ENCODE measurements at places on chromosomes 1 and 21.

- DNase-seq = peak; percentile 17
These were observed 6.8 kb downstream of the MIER1 start for GRCh38 chr1:66931590-66931989.

DNA sequence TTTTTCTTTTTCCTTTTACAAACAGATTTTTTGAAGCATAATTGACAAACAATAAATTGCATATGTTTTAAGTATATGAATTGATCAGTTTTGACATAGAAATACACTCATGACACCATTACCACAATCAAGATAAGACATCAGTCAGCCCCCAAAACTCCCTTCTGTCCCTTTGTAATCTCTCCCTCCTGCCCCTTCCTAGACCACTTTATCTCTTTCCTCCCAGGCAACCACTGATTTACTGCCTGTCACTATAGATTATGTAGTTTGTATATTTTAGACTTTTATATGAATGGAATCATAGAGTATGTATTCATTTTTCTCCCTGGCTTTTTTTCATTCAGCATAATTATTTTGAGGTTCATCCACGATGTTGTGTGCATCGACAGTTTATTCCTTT lies 6.9 kb upstream of the SYT14 start:
- no peak for DNase-seq

DNA sequence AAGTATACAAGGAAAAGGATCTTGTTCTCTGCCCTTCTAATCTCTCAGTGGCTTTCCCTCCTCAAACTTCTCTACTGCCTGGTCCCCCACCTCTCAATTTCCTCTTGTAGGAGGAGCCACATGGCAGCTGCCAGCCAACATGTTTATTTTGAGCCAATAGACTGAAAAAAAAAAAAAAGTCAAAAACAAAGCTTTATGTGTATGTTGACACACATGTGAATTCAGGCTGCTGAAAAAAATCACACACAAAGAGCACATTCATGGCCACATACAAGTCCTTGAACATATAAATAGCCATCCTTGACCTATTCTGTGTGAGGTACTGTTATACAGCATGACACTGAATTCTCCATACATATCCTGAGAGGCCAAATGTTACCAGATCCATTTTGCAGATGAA lies 3.7 kb downstream of the PTPN14 start:
- DNase-seq = no peak

GRCh38 chr1:170149241-170149640 lies 3.5 kb downstream of the NTMT2 start:
- no peak for DNase-seq

DNA sequence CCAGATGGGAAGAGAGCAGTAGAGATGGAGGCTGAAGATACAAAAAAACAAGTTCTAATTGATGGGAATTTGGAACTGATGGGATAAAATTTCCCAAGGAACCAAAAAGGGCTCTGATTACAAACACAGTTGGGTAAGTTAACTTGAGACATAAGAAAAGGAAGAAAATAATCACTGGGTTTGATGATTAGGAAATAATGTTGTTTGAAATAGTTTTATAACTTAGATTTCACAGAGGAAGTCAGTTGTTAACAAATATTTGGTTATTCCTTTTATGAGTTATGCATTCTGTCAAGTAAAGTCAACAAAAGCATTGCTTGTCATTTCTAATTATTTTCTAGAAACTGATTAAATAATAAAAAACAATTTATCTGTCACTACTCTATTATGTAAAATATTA lies 20.4 kb upstream of the SUCO start:
- no peak for DNase-seq

DNA sequence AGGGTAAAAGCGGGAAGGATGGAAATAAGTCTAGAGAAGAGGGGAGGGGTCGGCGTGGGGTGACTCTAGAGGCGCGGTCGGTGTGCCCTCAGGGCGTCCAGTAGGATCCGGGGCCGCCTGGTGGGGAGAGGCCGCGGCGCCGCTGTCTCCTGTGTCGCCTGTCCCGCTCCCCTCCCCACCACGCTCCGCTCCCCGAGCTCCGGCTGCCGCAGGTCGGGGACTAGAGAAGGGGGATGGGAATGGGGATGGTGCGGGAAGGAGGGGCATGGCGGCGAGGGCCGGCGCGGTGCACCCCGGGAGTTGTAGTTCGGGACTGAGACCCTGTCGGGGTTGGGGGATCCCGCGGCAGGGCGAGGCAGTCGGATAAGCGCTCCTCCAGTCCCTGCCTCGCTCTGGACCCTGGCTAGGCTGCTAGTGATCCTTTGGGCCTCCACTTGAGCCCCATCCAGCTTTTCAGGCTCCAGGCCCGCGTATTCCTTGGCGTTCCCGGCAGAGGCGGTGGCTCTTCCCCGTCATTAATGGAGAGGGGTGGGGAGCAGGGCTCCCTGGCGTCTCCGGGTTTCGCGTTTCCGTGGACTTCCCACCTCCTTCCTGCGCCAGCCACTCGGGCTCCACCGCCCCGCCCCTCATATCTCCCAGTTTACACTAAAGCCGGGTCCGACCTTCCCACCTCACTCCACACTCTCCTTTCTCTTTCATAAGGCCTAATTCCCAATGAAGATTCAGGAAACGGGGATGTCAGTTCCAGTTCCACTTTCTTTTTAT lies at the start of gene ENTREP3:
TSS of gene ENTREP3 (minus strand) at position 241 of the 765 bp plus-strand sequence. CDS start 606 bp downstream, outside the sequence.
- DNase-seq = peak; percentile 64

DNA sequence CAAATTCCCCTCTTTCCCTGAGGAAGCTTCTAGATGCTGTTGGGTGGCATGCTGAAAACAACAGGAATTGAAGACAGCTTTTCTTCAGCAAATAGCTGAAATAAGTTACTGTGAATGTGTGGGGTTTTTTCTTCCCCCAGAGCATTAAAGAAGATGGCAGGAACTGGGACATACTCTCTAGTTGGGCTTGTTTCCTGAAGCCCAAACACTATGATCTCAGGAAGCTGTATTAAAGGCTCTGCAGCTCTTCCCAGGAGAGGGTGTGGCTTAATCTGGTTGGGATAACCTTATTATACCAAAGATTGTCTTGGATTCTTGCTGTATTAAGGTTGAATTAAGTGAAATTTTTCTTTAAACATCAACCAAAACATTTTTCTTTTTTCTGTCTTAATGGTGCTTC lies 64.9 kb upstream of the LMO4 start:
- no peak for DNase-seq

DNA sequence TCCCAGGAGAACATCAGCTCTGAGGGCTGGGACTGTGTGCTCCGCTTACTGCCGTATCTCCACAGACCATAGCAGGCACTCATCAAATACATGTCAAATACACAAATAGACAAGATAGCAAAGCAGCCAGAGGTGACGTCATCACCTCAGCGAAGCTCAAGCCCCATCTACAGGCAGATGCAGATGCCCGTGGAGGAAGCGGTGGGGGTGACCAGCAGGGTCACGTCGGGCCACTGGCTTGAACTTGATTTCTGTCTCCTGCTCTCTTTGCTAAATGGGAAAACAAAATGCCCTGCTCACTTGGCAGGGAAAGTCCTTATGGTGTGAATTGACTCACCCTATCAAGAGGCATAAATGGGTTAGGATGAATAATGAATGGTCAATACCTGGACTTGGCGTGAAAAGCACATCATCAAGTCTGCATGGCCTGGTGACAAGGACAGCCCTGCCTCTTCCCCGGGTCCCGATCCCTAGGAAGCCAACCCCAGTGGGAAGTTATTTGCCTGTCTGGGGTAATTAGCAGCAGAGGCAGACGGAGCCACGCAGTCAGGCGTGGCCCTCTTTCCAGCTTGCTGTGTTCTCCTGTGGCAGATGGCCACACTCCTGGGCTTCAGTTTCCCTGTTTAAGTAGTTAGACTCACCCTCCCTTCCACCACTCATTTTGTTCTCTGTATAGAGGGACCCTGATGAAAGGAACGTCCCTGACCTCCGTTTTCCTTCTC lies 536.0 kb downstream of the NPHP4 start:
- no peak for DNase-seq

DNA sequence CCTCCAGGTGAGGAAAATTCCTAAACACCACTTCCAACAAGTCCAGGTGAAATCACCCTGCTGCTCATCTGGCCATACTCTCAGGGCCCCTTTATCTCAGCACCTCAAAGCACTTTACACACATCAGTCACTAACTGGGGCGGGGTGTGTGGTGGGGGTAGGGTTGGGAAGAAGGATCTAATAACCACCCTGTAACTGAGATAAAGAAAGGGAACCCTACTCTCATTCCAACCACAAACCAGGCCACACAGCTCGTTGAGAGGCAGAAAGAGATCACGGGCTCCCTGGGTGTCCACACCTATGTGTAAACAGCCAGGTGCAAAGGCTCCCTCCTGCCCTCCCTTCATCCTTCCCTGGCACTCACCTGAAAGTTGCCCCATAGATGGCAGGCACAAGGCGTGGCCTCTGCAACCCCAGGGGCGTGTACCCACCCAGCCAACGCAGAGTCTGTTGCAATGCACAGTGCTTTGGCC lies 20.4 kb downstream of the GPR161 start:
- DNase-seq = no peak

GRCh38 chr1:243246916-243247315 lies 8.2 kb downstream of the CEP170 start:
- no peak for DNase-seq

DNA sequence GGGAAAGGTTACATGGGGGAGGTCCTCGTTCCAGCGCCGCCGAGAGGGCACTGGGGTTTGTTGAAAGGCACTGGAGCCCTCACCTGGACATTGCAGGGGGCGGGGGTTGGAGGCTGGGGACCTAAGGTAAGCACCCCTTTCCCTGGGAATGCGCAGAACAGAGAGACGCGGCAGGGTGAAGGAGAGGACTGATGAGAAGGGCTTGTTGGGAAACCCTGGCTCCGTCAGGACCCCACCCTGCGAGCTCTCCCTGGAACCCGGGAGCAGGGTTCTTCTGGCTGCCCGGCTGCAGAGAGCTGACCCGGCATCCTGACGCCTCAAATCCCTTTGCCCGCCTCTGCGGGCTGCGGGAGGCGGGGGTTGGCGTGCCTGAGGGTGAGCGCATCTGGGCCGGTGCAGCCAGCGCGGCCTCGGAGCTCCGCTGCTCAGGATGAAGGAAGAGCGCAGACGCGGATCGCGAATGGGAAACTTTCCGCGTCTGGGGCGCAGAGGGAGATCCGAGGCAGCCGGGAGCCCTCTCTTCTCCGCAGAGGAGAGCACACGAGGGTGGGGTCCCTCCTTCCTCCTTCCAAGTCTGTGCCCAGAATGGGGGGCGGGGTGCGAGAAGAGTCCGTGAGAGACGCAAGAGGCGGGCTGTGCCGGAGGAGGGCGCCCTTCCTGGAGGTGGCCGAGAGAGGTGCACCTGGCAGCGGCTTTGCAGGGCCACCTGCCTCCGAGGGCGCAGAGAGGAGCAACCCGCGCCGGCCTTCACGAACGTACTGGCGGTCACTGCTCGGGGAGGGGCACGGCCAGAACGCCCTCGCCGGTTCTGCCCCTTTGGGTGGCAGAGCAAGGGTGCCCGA lies 2.4 kb downstream of the IGSF21 start:
- DNase-seq = no peak

DNA sequence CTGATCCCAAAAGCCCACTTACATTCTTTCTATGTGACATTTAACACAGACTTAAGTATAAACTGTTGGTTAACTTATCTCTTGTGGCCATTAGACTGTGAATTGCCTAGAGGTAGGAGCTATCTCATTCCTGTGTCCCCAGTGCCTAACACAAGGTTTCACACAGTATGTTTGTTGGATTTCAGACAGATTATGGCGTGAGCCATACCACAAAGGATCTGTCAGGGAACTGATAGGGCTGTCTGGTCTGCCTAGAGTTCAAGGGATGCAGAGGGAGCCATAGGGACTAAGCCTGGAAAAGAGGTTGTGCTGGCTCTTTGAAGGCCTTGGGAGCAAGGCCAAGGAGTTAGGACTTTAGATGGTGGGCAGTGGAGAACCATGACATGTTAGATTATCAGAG lies 40.0 kb downstream of the MEF2D start:
- DNase-seq = no peak

DNA sequence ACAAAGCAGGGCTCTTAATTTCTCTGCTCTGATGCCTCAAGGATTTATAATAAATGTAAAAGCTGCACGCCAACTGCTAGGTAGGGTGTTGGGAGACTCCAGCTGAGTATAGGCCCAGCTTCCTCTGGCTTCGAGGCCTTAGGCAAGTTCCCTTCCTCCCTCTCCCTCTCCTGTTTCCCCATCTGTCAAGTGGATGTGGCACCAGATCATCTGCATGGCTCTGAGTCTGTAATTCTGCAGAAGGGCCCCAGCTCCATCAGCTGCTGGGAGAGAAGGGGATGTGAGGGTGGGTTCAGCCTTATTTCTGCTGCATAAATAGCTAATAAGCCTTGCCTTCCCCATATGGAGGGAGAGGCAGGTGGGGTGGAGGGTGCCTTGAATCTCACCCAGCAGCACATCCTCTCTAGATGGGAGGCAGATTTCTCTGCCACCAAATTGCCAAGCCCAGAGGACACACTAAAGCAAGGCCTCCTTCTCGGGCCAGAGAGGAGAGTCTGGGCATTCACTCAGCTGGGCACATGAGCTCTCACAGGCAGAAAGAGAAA lies 3.8 kb downstream of the TRIM62 start:
- no peak for DNase-seq

DNA sequence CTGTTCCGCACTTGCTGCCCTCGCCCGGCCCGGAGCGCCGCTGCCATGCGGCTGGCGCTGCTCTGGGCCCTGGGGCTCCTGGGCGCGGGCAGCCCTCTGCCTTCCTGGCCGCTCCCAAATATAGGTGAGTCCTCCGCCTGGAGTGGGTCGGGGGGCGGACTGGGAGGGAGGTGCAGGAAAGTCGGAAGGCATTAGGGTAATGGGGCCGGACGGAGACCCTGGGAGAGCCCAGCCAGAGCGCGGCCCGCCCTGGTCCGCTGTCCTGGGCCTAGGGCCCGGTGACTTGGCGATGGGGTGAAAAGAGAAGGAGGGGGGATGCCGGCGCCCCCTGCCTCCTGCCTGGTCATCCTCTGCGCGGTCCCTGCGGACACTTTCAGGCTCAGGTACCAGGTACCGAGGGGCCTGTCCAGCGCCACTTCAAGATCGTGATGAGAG lies 243 bp downstream of the ADAM15 start:
- DNase-seq = no peak

DNA sequence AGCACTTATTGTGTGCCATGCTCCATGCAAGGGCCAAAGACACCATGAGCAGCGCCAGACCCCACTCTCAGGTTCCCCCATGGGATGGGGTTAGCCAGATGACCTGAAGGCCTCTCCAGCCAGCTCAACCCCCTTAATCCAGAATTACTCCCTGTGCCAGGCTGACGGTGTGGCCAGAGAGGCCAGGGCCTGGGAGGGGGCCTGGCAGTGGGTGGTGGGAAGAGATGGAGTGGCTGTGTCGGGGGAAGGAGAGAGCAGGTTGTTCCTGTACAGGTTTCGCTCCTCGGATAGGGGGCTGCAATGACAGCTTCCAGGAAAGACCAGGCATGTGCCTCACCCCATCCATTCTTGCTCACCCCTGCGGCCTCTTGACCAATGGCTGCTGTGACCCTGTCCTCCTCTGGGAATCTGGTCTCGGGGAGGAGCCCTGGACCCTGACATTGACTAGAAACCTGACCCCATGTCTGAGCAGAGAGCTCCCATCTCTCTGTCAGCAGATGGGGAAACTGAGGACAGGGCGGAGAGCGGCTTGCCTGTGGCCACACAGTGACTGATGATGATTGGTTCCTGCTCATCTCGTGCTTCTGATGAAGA lies 345.3 kb downstream of the MATN1 start:
- no peak for DNase-seq

GRCh38 chr1:13996334-13996733 lies 296.3 kb downstream of the PRDM2 start:
- no peak for DNase-seq

All from CD4-positive, alpha-beta memory T cell (primary cell).